ENCODE measurements at places on chromosomes 5 and 9. TPM values are rescaled to one million over a fixed set of nuclear protein-coding genes. Genes with fewer than 3 reads are reported as not detected.

The TMOD1 gene
- total RNA-seq, result 3.0 TPM

The LCN15 gene
- 0.05 TPM for total RNA-seq

The ASB6 gene
- 14.2 TPM for total RNA-seq

The CDC14B gene
- 12.1 TPM for total RNA-seq

The FGF18 gene
- not detected for total RNA-seq

The IFNA21 gene
- not detected for total RNA-seq

The PCDHB12 gene
- 0.42 TPM for total RNA-seq

The PROB1 gene
- total RNA-seq, result 0.03 TPM

The WDR41 gene
- total RNA-seq, result 64.5 TPM

The LIFR gene
- total RNA-seq, result 7.1 TPM

The KCNN2 gene
- total RNA-seq, result 15.8 TPM

The ARHGEF39 gene
- total RNA-seq, result 5.9 TPM

The KIAA0825 gene
- 0.08 TPM for total RNA-seq
